ENCODE measurements at places on chromosomes 1 and 21.

DNA sequence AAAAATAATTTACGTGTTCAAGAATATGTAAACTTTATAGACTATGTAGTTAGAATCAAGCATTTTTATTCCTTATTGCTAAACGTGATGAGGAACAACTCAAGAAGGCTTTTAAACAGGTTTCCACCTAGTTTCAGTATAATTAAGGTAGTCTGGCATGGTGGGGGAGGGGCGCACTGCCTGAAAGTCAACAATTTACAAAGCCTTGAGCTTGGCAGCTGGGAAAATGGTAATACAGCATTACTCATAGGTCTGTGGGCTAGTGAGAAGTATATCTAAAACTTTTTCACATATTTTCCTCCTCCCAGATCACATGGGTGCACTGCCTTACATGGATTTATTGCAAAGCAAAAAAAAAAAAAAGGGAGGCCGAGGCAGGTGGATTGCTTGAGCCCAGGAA is 75.2 kb downstream of the EVI5 start:
- no peak for DNase-seq

DNA sequence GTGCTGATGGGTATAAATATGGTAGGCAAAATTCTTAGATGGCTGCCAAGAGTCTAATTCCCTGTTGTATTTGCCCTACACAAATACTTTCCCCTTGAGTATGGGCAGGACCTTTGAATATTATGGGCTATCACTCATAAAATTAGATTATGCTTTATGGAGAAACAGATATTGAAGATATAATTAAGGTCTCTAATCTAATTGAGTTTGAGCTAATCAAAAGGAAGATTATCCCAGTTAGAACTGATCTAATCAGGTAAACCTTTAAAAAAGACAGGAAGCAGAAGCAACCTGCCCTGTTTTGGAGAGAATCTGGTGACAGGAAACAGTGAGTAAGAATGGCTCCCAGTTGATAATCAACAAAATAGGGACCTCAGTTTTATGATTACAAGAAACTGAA is 609.0 kb upstream of the PRMT6 start:
- DNase-seq, result no peak

DNA sequence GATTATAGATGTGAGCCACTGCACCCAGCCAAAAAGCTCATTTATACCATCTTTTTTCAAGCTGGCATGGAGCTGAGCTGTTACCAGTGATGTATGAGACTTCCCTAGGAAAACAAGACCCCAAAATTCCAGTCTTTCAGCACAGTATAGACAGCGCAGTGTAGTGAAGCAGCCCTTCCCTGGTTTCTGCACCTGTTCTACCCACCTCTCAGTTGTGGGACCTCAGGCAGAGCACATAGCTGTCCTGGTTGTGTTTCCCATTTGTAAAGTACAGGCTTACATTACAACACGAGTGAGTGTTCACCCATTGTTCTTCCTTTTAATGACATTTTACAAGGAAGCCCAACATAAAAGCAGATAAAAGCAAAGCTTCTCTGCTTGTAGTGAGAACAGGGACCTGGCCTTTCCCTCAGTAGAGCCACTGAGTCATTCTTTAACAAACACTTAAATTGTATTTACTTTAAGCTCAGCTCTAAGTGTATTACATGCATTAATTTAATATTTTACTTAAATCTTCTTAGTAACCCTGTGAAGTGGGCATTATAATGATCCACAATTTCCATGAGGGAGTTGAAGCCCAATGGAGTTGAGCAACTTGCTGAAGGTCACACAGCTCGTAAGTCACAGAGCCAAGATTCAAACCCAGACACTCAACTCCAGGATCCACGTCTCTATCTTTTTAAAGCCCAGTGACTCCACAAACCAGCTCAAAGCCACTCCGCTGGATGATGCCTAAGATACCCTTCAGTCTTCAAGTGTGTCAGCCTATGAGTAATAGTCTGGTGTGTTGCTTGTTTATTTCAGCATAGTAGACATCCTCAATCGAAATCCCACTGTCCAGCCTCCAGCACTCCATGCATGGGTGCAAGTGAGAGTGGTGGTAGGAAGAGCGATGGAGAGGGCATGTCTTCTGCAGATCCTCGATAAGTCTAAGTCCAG is 40.5 kb upstream of the CAPZB start:
- DNase-seq, result no peak

DNA sequence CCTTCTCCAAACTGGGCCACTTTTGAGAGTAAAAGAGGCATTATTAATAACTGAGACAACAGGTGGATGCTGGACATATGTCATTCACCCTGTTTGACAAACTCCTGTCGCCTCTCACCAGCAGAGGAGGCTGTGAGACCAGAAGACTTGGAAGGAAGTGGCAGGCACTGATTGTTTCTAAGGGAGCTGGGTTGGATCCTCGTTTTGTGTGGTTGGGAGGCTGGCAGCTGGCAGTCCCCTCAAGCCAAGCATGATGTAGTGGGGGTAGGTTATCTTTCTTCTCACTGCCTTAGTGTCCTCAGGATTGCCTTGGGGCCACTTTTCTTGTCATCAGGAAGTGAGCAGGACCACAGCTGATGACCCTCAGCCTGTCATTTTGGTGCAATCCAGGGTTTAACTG is 86.5 kb upstream of the KCNJ15 start:
- DNase-seq, result no peak

- DNase-seq, result no peak
Measured at GRCh38 chr1:218711884-218712674, 366.9 kb downstream of the TGFB2 start.
